ENCODE measurements at places on chromosomes 16 and 17.

DNA sequence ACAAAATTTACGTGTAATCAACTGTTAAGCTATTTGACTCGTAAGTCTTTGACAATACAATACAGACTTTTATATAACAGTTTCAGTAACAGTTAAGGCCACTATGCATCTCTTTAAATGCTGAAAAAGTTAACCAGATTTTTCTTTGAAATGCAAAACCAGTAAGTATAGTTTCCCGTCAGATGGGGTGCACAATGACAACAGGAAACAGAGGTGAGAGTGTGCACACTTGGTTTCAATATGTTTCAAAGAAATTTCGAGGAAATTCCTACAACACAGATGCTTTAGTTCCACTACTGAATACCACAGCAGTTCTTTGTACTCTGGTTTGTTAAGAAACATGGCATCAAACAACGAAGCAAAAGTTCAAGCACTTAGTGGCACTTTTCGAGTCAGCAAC, 48.4 kb downstream of the RNF157 start:
- peak; percentile 50 for DNase-seq

DNA sequence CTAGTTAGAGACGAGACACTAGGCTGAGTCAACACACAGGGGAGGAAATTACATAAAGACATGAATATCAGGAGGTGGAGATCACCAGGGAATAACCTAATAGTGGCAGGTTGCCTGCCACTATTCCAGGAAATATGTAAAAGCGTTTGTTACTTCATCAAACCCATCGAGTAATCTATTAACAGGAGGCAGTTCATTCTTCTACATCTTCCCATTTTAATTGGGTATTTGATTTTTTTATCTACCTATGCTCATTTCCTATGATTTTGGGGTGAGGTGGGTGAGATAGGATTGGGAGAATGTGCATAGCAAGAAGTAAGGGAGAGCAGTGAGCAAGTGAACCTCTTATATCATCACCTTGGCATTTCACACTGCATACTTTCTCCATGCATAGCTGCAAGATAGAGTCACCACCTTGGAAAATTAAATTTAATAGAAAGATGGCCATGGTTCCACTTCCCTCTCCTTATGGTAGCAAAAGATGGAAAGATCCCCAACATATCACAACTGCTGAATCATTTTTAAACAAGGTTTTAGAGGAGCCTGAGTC, 312.2 kb downstream of the TMEM114 start:
- no peak for DNase-seq

DNA sequence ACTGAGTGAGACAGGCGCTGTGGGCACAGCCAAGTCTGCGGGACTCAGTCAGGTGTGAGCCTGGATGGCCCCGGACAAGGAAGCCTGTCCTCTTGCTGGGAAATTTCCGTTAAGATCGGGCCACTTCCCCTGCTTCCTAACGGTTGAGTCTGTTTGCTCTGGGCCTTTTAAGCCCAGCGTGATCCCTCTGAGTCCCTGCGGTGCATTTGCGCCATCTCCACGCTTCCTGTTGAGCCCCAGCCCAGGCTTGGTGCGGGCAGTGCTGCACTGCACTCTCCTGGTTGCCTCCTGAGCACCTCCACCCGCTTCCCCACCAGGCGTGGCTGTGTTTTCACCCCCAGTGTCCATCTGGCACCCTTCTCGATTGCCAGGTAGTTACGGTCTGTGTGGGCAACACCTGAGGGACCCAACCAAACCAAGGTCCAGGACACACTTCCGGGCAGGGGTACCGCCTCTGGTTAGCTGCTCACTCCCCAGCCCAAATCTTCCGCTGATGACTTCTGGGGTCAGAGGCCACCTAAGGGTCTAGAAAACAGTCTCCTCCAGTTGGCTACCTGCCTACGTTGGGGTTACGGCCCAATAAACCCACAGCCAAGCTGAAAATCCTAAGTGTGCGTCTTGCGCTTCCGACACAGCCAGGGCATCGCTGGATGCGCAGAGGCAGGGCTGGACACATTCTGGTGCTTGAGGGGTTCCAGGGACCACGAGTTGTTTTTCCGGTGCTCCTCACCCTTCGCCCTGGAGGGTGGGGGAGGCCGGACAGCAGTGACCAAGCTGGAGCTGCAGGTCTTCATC, 1.4 kb upstream of the SLC25A10 start:
- DNase-seq: peak; percentile 43

GRCh38 chr17:16439303-16439791, 24.0 kb downstream of the TRPV2 start:
- DNase-seq: peak; percentile 43

- DNase-seq: no peak
These were observed 12.1 kb downstream of the ZDHHC7 start for GRCh38 chr16:84999200-84999599.

DNA sequence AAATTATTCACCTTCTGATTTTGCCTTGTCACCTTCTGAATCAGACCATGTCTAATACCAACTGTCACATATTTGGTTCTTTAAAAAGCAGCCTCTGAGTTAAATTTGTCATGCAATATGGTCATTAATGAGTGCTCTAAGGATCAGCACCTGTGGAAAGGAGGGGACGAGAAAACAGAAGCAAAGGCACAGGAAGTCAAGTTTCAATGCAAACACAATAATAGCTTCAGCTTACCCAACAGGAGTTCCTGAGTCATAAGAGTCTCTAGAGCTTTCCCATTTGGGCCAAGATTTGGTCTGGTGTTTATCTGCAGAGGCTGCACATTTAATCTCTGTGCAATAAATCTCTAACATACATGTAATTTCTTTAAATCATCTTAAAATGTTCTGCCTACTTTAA, 889.8 kb downstream of the CDH8 start:
- no peak for DNase-seq

DNA sequence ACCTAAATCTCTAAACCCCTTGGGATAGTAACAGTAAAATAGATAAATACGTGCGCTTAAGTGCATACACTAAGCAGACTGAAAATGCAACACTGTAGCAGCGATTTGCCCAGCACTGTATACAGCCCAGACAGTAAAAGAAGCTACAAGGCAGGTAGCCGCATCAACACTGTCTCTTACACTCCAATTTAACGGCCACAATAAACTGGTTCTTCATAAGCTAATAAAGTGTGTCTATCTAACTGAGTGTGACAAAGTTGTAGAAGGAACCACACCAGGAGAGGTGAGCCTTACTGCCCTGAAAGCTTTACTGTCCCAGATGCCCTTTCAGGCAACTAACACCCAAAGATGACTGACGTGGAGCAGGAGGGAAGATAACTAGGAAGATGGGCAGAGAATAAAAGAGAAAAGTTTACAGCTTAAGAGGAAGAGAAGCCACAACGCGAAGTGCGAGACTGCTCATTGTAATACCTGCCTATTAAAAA, 847 bp downstream of the ZDHHC7 start:
- DNase-seq: no peak

GRCh38 chr17:79835953-79836509, 3.2 kb downstream of the CBX4 start:
- DNase-seq: no peak

GRCh38 chr17:520447-521182, 168.0 kb upstream of the RPH3AL start:
- DNase-seq: no peak

DNA sequence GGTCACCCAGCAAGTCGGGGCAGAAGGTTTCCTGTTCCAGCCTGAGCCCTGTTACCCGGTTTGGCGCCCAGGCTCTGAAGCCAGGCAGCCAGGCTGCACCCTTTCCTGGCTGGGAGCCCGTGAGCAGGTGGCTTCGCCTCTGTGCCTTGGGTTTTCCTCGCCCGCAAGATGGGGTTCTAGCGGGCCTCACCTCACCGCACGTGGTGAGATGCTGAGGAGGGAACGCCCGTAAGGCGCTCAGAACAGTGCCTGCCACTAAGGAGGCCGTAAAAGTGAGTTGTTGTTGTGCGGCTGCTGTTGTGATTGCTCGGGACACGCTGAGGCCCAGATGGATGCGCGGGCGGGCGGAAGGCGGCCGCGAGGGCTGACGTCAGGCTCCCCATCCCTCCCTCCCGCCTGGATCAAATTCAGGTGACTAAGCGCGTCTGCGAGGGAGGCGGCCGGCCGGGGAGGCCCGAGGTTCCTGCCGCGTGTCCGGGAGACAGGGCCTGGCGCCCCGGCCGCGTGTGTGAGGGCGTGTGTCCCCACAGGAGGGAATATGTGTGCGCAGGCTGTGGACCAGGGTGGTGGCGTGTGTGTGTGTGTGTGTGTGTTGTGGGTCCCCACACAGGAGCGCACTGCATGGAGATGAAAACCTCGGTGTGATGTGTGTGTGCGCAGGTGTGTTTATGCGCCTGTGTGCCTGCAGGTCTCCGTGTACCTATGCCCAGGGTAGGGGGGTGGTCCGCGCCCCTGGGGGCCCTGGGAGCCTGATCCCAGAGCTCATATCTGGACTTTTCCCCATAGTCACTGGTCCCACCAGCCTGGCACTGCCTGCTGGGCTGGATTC, 4.3 kb downstream of the CAMKK1 start:
- no peak for DNase-seq

DNA sequence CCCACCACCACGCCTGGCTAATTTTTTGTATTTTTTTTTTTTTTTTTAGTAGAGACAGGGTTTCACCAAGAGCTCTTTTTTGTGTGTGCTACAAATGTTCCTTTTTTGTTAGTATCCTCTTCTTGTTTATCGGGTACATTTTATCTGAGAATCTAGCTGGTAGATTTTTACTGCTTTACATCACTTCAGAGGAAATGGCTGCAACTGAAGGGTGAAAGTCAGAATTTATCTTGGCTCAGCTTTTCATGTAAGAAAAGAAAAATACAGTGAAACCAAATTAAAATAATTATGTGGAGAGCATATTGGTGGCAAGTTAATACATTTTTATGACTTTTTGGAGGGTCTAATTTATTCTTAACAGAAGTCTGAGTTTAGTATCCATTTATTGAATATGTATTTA, 26.0 kb downstream of the CBFB start:
- no peak for DNase-seq

GRCh38 chr16:66300501-66300900, 66.0 kb upstream of the CDH5 start:
- no peak for DNase-seq

GRCh38 chr16:2963723-2964474, at the start of gene KREMEN2:
Gene KREMEN2, plus strand, starts transcription at chr16:2964275. Its CDS starts 246 bp downstream, at chr16:2964521.
- DNase-seq: peak; percentile 67

DNA sequence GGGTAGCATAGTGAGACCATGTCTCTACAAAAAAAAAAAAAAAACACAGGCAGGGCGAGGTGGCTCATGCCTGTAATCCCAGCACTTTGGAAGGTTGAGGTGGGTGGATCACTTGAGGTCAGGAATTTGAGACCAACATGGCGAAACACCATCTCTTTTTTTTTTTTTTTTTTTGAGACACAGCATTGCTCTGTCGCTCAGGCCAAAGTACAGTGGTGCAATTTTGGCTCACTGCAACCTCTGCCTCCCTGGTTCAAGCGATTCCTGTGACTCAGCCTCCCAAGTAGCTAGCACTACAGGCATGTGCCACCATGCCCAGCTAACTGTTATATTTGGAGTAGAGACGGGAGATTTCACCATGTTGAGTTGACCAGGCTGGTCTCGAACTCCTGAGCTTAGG, 5.1 kb downstream of the RAMP2 start:
- no peak for DNase-seq

GRCh38 chr17:48795444-48796162, 21.4 kb downstream of the TTLL6 start:
- DNase-seq: no peak

DNA sequence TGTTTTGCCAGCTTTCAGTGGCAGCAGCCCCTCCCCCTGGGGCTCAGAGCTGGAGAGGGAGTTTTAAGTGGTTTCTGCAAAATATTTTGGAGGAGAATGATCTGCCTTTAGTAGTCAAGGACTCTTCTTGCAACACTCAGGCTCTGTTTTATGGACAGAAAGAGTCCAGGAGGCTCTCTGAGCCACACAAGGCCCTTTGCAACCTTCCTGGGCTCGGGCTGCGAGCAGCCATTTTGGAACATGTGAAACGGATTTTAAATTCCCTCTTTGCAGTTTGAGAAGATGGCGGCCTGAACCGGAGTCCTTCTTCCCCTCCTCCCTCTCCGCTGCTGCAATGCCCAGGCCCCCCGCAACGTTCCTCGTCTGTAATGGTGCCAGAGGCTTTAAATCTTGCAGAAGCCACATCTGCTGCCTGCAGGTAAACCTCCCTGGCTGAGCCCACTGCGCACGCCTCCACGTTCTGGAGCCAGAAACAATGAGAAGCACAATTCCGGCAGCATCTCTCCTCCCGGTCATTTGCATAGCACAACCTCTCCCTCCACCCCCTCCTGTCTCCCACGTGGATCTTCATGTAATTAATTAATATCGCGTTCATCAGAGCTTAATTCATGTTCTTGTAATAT, 386.1 kb downstream of the SEC14L1 start:
- no peak for DNase-seq

DNA sequence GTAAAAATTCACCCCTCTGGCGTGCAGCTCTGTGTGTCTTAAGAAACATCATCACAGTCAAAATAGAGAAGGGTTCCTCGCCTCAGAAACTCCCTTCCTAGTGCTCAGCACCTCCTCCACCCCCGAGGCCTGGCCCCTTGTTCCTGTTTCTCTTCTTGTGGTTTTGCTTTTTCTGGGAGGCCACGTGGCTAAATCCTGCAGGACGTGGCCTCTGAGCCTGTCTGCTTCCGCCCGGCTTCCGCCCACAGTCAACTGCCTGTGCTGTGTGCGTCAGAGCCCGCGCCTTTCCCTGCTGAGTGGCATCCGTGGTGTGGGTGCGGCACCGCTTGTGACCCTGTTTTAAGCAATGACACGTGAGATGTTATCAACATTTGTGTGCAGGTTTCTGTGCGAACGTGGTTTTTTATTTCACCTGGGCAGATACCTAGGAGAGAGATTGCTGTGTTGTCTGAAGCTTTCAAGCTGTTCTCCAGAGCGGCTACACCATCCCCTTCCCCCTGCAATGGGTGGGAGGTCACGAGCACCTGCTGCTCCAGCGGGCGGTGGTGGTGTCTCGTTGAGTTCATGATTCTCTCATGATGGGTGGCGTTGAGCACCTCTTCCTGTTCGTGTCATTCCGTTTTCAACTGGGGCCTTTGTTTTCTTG, 21.7 kb downstream of the ACSF3 start:
- peak; percentile 91 for DNase-seq

- DNase-seq: no peak
These were observed 1.7 kb upstream of the THRA start for GRCh38 chr17:40060887-40061608.

GRCh38 chr17:10337136-10337535, 35.7 kb downstream of the MYH13 start:
- DNase-seq: no peak

- DNase-seq: no peak
These were observed 438.0 kb upstream of the ZFHX3 start for GRCh38 chr16:73485880-73486279.
